ENCODE measurements at places on chromosomes 4 and X.
A peak's percentile ranks its signal among the peaks of the same experiment; 100 is the strongest.

DNA sequence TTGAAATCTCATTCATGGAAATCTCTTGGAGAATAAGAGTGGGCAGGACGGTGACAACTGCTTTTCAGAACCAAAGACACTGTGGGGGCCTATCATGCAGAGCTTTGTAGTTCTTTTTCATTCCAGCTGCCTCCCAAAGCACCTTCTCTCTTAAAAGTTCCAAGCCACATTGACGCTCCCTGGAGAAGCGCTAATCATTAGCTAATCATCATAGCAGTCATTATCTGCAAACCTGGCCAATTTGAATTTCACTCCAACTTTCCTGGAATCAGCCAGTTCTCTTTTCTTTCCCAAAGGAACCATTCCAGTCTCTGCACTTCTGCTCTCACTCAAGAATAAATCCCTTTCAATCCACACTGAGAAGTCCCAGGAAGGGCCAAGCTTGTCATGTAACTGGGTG, 1144.1 kb upstream of the IGFBP7 start:
- DNase-seq: no peak

DNA sequence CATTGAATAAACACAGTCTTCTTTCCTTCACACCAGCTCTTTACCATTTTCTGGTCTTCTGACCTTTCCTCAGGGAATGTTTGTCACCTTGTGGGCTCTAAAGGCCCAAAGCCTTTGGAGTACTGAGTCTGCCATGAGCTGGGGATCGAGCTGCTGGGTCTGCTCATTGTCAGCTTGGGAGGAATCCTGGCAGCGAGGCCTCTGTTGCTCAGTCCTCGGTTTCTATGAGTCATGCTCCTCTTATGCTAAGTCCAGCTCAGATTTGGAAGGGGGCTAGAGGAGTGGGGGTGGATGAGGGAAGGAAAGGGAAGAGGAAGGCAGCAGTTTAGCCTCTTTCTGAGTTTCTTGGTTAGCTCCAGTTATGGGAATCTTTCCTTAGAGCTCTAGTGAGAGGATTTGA, 31.1 kb downstream of the NHSL2 start:
- no peak for DNase-seq

DNA sequence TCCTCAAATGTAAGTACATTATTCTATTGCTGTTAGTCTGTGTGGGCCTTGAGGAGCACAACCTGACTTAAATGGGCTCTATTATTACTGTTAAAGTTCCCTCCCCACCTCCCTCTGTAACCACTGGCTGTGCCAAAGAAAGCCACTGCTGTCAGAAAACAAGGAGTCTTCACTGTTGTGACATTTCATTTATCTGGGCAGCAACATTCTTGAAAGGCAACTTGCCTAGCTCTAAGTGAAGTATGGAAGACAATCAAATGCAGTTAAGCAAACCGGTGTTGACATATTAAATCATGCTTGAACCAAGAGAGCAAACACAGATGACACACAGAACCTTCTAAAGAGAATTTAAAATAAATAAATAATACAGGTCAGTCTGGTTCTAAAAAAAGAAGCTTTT, 81.0 kb downstream of the EPHA5 start:
- DNase-seq: no peak

- no peak for DNase-seq
Observed at GRCh38 chr4:162056990-162057389, 106.8 kb downstream of the FSTL5 start.

GRCh38 chrX:44621078-44621477, 78.4 kb upstream of the FUNDC1 start:
- no peak for DNase-seq

DNA sequence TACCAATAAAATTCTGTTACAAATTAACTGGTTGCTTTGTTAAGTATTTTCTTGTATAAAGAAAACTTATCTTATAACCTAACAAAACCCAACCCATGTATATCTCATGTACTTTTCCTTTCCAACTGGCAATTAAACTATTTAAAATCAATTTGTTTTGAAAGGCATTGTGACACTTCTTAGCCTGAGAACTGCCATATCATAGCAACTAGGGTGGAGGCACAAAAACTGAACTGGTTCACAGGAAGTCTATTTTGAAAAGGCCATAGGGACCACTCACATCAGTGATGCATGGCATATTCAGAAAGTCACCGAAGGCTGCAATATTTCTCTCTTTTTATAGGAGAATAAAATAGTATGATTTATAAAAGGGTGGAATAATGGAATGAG, 40.5 kb upstream of the ARSJ start:
- no peak for DNase-seq

DNA sequence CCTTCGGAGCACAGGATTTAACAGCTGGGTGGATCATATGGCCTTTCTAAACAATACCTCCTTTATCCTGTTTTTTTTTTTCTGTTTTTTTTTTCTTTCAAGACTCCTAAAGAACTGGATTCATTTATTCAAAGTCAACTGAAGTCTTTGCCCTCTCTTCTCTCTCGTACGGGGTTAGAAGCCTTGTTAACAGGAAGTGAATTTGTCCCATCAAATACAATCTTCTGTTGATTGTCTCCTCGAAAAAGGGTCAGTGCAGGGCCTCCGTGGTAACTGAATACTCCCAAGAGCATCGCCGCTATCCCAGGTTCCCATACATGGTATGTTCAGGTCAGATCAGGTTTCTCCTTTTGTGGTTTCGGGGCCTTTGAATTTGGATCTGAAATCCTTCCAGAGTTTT, 1.8 kb upstream of the TMEM128 start:
- no peak for DNase-seq

- no peak for DNase-seq
Observed at GRCh38 chrX:78957768-78958130, 12.6 kb downstream of the P2RY10 start.

DNA sequence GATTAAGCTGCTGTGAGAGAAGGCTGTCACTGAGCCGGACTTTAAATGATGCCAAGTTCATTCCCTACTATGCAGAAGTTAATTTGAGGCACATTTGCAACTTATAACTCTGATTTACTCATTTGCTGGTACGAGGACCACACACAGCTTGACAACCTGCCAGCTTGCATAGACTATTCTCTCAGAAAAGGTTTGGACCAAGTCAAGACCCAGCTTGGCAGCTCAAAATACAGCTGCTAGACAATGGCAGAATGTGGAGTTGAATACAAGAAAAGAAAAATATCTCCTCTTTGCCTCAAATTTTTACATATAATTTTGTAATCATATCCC, 338.9 kb downstream of the DHX15 start:
- no peak for DNase-seq

- no peak for DNase-seq
Observed at GRCh38 chrX:120499301-120500072, 30.4 kb upstream of the LAMP2 start.

DNA sequence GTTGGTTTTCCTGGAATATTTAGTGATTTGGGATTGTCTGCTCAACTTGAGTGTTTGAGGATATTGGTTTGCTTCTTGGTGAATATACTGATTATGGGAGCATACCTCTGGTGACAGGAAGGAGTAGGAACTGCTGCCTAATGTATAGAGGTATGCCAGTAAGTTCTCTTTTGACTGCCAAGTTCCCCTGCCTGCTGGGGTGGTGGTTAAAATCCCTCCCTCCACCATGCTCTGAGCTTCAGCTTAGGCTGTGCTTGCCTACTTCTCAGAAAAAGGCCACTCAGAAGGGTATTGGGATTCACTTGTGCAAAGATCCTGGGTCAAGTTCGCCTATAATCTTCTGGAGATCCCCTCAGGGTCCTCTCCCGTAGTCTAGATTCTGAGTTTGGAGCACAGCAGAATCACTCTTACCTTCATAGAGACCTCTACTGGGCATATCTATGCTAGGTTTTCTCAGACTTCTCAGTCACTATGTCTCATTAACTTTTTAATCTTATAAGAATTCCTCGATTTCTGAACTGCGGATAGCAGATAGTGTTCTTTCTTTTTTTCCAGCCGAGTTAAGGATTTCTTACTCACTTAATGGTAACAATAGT, 44.7 kb upstream of the DCK start:
- DNase-seq: no peak

DNA sequence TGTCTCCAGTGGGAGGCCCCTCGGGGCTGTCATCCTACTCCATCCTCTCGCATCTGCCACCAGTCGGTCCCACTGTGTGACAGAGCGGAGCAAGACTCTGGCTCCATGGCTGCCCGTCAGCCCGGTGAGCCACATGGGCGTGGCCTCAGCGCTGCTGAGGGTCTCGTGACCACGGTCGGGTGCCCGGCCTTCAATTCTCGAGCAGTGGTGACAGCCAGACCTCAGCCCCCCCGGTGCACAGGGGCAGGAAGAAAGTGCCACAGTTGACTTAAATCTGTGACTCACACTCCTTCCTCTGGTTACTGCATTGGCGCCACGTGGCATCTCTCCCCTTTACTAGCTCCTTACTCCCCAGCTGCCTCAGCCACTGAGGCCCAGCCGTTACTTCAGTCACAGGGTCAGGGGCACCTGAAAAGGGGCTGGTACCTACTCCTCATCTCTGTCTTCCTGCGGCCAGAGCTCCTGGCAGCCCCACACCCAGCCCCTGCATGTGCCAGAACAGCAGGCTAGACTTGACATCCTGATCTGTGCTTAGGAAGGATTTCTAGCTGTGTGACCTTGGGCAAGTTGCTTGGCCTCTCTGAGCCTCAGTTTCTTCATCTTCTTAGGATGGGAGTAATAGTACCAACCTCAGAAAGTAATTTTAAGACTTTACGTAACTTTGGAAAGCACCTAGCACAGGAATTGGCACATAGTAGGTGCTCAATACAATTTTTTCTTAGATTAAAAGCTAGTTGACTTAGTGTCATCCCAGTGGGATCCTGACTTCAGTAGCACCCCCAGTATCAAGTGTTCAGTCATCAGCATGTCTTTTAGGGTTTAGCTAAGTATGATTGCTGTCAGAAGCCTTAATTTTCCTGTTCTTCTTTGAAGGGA, 66.1 kb downstream of the TNIP2 start:
- no peak for DNase-seq

DNA sequence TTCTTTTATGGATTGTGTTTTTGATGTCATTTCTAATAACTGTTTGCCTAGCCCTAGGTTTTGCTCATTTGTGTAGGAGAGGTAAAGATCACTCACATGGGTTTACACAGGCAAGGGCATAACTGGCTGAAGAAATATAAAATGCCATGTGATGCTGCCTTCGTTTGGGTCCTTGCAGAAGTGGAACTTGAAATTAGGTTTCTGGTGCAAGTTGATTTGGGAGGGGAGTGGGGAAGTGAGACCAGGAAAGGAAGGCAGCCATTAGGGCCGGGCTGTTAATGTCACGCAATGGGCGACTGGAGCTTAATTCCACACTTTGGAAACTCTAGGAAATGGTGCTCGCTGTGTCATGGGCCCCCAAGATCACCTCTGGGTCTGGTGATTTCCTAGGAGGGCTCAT, 14.5 kb downstream of the CLCN4 start:
- DNase-seq: no peak

DNA sequence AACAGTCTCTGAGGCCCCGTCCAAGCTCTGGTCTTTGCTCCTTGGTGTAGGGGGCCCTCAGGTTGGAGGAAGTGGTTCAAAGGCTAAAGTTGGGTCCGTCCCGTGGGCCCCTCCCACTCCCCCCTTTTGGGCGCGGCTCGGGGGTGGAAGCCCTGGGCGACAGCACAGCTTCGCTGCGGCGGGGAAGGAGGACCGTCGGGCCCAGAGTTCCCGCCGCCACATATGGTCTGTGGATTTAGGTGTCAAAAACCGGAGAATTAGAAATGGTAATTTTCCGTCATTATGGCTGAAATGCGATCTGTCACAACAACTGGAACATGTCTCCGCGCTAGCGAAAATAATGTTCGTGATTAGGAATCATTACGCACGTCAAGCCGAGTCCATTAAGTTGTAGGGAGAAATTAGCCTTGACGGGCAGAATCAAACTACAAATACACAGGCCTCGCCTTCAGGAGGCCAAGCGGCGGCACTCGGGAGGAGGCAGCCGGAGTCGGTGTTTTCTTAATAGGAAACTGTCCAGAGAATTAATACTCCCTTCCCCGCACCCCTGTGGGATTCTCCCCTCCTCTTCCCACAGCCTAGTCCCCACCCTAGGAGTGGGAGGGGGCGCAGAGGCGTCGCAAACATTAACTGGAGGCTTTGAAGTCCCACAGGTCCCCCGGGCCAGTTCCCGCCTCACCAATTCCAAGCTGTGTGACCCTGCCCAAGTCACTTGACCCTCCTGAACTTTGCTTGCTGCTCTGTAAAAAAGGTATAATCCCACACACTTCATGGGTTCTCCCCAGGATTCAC, 15.0 kb downstream of the NKX3-2 start:
- DNase-seq: peak; percentile 13

DNA sequence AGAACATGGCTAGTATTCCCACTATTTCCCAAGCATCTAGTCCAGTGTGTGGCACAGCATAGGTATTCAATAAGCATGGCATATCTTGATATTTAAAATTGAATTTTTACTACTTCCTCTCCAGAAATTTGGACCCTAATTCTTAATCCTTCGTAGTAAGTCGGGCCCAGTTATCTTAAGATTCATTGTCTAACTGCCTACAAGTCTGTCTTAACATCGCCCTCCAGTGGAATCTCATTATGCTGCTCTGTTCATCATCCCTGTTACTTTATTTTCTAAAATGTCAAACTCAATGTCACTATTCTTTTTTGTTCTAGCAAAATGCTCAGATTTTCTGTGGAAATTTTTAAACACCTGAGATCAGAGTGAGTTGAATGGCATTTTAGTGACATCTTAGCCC, 606.2 kb downstream of the KLHL13 start:
- DNase-seq: no peak

DNA sequence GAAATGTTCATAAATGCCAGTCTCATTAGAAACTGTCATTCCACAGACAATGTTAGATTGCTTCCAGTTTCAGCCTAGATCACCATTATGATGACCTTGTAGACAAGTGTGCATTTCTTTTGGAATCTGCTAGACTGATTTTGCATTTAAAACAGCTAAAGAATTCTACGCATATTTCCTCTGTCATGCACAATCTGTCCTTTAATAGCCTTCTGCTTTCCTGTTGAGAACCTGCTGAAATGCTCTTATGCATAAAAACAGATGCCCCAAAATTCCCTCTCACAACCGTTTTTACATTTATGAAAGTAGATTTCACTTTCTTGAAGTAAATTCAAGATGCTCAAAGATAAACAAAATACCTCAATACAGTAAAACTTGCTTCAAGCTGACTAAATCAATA, 673.3 kb downstream of the GALNTL6 start:
- no peak for DNase-seq

DNA sequence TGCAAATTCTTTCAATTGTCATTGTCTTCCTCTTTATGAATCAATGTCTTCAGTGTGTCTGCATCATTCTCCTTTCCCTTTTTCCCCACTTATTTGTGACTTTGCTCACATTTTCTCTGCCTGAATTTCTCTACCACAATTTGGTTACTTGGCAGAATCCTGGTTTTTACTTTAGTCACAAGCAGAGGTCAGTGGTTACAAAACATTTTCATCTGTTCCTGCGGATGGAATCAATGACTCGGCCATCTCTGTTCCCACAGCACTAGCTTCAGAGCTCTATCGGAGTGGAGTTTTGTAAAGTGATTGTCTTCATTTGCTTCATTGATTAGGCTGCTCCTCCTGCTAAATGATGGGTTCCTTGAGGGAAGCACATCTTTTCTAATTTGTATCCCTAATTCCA, 501.3 kb upstream of the AADAT start:
- no peak for DNase-seq

DNA sequence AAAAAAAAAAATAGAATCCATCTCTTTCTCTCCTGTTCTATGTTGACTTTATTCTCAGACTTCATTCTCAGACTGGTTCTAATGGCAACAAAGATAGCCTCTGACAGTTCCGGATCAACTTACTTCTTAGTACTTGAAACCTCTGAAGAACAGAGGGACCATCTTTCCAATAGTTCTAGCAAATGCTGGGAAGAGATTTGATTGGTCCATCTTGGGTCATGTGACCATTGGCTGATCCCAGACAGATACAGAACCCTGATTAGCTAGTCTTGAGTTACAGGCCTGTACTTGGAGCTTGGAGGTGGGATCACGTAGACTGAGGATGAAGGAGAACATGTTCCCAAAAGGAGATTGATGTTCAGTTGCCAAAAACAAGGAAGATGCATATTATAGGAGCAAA, 66.9 kb upstream of the STIM2 start:
- no peak for DNase-seq

Data from GM13976 (cell line).